ENCODE measurements at places on chromosomes 5 and 9.

GRCh38 chr9:113997610-113998009 is 80.5 kb downstream of the AMBP start:
- no peak for DNase-seq

DNA sequence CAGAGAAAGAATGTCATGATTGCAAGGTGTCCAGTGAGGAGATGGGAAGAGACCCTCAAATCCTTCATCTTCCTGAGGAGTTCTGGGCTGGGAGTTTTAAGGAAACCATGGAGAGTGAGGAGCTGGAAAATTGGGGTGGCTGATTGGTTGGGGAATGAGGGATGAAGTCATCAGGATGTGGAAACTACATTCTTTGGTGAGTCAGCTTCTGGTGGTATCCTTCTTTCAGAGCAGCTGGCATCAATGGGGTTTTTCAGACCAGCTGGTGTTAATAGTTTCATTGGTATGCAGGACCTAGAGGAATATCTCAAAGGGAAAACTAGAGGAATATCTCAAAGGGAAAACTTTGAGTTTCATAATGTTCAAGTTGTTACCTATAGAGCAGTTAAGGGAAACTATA is 45.2 kb downstream of the RNF180 start:
- DNase-seq: no peak

GRCh38 chr5:19001054-19001453 is 986.9 kb downstream of the CDH18 start:
- DNase-seq: no peak

- no peak for DNase-seq
These were observed 20.0 kb upstream of the CYFIP2 start for GRCh38 chr5:157245886-157246285.

- no peak for DNase-seq
These were observed 50.7 kb upstream of the UBAC1 start for GRCh38 chr9:136011703-136012496.

DNA sequence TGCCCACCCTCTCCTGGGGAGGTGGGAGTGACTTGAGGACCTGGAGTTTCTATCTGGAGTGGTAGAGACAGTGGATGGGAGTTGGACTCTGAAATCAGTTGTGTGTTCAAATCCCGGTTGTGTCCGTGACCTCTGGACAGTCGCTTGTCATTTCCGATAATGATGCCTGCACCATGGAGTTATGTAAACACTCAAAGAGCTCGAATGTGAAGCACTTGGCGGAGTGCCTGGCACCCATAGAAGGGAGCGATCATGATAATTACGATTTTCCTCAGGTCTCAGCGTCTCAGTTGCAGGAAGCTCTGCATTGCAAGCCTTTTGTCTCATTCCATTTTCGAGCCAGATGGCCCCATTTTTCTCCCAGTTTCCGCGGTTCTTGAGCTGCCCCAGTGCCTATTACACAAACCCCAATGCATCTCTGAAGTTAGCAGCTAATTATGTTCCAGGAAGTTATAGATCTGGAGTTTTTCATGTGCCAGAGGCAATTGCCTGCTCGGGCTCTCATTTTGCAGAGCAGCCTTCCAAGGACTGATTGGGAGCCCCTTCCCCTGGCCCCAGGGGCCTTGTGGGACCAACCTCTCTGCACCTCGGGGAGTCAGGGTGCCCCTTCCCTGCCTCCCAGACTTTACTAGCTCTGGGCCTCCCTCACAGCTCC is 175.5 kb upstream of the MVB12B start:
- DNase-seq: no peak

DNA sequence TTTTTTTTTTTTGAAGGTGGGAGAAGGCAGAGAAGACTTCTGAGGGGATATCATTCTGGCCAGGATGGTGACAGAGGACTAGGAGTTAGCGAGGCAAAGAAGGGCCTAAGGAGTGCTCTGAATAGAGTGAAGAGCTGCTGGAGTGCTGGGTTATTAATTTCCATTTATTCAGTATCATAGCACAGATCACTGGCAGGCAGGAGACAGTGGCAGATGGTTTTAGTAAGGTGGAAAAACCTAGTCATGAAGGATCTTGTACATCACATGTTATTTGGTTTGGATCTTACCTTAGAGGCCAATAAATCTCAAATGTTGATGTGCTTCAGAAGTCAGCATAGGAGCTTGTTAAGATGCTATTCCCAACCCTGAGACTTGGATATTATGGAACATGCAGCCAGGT is 165.5 kb downstream of the TTLL11 start:
- no peak for DNase-seq

- DNase-seq: no peak
These were observed 38.4 kb downstream of the EXOC3 start for GRCh38 chr5:481347-481746.

GRCh38 chr9:37608250-37608649 is 15.9 kb upstream of the TOMM5 start:
- no peak for DNase-seq

DNA sequence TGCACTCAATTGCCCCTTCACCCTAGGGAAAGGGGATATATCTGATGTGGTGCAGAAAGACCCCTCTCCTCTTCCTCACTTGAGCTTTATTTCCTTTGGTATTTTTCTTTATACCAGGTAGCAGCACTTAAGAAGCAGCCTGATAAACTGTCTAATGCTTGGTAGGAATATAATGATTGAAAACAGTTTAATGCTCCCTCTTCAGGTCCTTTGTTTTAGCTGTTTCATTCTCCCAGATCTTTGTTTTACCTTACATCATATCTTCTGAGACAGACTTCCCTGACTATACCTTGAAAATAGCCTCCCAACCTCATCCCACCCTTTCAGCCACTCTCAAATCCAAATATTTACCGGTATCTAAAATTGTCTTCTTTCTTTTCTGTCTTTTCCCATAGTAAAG is 87.9 kb downstream of the NUDT12 start:
- no peak for DNase-seq

- DNase-seq: no peak
These were observed 449.6 kb upstream of the CHD1 start for GRCh38 chr5:99378443-99378842.
